ENCODE measurements at places on chromosomes 12 and 14.

DNA sequence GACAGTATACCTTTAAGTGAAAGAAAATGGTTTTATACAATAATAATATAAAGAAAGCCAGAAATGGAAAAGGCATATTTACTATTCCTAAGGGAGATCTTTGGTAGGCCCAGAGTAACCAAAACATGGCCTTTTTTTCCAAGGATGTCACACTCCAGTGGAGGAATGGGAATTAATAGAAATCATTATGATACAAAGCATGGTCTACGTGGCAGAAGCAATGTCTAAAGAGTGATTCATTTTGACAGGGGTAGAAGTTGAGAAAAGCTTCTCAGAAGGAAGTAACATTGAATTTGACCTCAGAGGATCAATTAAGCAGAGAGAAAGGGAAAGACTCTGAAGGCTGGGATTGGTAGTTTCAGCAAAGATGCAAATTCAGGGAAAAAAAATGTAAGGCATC is 208.6 kb downstream of the BTG1 start:
- DNase-seq: no peak

GRCh38 chr14:40447017-40447416 is 1014.8 kb upstream of the FBXO33 start:
- no peak for DNase-seq

GRCh38 chr12:64025174-64025958 is 180.9 kb downstream of the SRGAP1 start:
- no peak for DNase-seq

GRCh38 chr12:75781532-75782046 is 250.0 kb downstream of the PHLDA1 start:
- no peak for DNase-seq

GRCh38 chr14:61561104-61561503 is 134.2 kb upstream of the HIF1A start:
- no peak for DNase-seq

DNA sequence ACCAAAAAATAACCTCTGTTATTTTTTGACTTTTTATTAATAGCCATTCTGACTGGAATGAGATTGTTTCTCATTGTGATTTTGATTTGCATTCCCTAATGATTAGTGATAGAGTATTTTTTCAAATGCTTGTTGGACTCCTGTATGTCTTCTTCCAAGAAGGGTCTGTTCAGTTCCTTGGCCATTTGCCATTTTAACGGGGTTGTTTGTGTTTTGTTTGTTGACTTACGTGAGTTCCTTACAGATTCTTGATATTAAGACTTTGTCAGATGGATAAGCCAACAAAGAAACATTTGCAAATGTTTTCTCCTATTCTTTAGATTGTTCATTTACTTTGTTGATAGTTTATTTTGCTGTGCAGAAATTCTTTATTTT is 651.6 kb upstream of the LRFN5 start:
- no peak for DNase-seq

- no peak for DNase-seq
Observed at GRCh38 chr12:110426406-110426805, 22.9 kb upstream of the ANAPC7 start.

DNA sequence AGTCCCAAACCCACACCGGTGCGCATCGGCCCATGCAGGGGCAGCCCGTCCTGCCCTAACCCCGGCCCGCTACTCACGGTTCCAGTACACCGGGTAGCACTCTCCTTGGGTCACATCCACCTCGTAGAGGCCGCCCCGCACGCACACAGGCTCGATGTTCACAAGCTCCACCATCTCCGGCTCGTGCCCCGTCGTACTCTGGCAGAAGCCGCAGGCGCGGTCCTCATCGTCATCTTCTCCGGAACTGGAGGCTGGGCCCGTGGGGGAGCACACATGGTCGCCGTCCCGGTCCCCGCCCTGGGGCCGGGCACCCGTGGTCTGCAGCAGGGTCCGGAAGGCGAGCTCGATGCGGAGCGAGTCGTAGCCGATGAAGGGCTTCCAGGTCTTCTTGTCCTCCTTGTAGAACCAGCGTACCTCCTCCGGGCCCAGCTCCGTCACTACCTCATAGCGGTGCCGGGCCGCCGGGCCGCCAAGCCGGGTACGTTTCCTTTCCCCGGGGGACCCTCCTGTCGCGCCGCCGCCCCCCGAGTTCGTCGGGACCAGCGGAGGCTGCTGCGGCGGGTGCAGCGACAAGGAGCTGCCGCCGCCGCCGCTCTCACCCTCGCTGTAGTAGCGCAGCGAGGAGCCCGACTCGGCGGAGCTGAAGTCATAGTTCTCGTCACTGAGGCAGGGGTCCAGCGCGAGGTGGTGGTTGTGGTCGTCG is 788 bp downstream of the DDHD1 start:
- DNase-seq: peak; percentile 44

- DNase-seq: no peak
Observed at GRCh38 chr14:30115756-30116155, 188.1 kb upstream of the PRKD1 start.

GRCh38 chr12:455821-456220 is 3.9 kb upstream of the B4GALNT3 start:
- DNase-seq: no peak

- no peak for DNase-seq
Observed at GRCh38 chr12:43131301-43131700, 420.7 kb downstream of the ADAMTS20 start.

DNA sequence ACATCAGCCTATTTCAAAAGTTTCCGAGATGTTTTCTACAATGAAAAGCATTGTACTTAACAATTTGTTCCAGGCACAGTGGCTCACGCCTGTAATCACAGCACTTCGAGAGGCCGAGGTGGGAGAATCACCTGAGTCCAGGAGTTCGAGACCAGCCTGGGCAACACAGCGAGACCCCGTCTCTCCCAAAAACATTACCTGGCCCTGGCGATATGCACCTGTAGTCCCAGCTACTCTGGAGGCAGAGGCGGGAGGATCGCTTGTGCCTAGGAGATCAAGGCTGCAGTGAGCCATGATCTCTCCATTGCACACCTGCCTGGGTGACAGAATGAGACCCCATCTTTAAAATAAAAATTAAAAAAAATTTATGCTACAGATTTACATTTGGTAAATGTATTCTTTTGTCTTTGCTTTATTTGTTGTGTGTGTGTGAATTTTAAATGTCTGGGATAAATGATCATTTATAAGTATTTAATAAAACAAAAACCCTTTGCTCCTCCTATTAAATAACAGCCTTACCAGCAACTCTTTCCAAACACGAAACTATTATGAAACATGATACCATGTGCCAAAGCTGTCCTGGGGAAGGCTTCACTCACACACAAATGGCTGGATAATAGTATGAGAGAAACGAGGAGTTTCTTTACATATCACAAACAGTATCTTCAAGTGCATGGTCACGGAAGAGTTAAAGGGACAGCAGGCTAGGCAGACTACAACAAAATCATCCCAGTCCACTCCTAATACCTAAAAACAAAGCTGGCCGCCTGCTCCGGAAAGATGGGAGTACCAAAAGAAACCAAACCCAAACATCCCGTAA is 1.1 kb downstream of the ATXN3 start:
- DNase-seq: no peak

DNA sequence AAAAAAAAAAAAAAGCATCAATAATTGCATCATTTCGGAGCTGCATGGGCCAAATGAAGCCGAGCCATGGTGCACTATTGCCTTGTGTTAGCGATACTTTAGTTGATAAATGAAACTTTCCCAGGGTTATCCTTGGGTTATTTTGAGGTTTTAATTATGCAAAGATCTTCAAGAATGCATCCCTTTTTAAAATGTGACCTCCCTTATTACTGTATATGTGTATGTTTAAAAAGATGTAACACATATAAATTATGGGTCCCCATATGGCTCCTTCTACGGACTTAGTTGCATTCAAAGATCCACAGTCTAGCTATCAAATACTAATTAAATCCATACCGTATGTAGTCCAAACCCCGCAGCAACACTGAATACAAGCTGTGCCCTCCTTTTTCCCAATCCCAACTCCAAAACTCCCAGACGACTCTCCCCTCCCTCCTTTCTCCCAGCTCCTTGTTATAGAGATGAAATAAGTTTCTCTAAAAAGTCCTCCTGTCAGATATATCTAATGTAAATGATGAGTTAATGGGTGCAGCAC is 129.3 kb upstream of the MAP1LC3B2 start:
- no peak for DNase-seq

DNA sequence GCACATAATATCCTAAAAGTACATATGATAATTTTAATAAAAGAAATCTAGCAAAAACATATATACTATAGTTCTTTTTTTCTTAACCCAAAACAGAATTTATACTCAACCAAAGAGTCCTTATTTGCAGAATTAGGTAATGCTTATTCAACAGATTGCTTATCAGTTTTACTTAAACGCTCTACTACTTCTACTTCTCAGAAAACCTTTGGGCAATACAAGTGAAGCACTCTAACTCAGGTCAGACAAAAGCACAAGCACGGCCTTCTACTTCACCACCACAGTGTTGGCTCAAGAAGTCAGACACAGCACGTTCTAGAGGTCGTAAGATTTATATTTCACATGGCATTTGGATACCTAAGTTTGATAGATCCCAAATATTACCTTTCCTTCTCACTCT is 29.2 kb downstream of the DICER1 start:
- no peak for DNase-seq

GRCh38 chr12:80837342-80837978 is 100.3 kb downstream of the LIN7A start:
- no peak for DNase-seq

GRCh38 chr12:97801471-97802059 is 339.0 kb downstream of the RMST start:
- no peak for DNase-seq

DNA sequence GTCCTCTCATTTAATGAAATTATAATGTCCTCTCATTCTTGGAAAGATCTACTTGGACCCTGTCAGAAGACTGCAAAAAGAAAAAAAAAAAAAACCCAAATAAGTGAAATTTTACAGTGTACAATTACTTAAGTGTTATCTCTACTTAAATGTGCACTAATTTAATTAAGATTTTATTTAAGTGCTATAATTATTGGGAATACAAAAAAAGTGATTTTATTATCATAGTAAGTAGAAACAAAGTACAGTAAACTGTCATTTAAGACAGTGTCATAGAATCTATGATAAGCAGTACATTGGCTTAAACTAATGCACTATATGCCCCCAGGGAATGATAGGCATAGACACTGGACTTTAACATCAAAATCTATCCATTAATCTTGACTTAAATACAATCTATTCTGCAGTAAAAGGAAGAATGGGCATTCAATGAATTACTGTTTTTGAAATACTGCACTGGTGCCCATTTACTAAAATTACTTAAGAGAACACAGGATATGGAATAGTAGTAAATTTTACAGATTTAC is 23.3 kb downstream of the INSM2 start:
- DNase-seq: no peak
